Activated CD4-positive, alpha-beta T cell treated with anti-CD3 and anti-CD28 coated beads, Interleukin-2, amount 10 ng/mL, durations not matched to agents 24 days and 14 days (primary cell): ENCODE measurements at places on chromosomes 2 and 18. TPM values are rescaled to one million over a fixed set of nuclear protein-coding genes. Genes with fewer than 3 reads are reported as not detected.

Gene IL36A
- total RNA-seq: 0.23 TPM in 1 of 2 replicates, not detected in the other

Gene ALKAL2
- total RNA-seq: 0.28 and 0.33 TPM in 2 replicates

Gene TMEM163
- 0.23 TPM in 1 of 2 replicates, not detected in the other for total RNA-seq

Gene SCYGR4
- not detected in 2 replicates for total RNA-seq

Gene TFPI
- total RNA-seq: 1.2 and 1.5 TPM in 2 replicates

Gene ITPRIPL1
- total RNA-seq: 51.4 and 53.9 TPM in 2 replicates

Gene HSBP1L1
- 6.8 and 8.1 TPM in 2 replicates for total RNA-seq

Gene EMILIN1
- total RNA-seq: 1.1 and 1.4 TPM in 2 replicates
